ENCODE measurements at places on chromosomes 11 and 22. TPM values are rescaled to one million over a fixed set of nuclear protein-coding genes. Genes with fewer than 3 reads are reported as not detected.

The GPHA2 gene
- not detected for total RNA-seq

- DNase-seq: peak; percentile 10
Observed at GRCh38 chr11:27319072-27319471, 43.9 kb downstream of the CCDC34 start.

The CNTN5 gene
- total RNA-seq: not detected

GRCh38 chr11:2203440-2204259 lies 32.0 kb upstream of the TH start:
- DNase-seq: no peak

The RTN4R gene
- total RNA-seq: 7.2 TPM

GRCh38 chr11:6402561-6402981 lies 12.3 kb downstream of the SMPD1 start:
- no peak for DNase-seq

DNA sequence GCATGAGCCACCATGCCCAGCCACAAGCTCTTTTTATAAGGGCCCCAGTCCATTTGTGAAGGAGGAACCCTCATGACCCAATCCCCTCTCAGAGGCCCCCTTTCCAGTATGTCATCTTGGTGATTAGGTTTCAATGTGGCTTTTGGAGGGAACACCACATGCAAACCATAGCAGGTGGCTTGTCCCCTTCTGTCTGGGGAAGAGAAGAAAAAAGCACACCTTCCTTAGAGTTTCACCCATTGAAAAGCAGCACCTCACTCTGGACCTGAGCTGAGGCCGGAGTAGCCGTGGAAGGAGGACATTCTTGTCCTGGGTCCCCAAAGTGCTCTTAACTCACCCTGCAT lies 25.4 kb downstream of the NEAT1 start:
- no peak for DNase-seq

GRCh38 chr11:112932593-112932992 lies 28.6 kb upstream of the NCAM1 start:
- no peak for DNase-seq

All from SK-MEL-5 (cell line).